ENCODE measurements at places on chromosomes 4 and X. TPM values are rescaled to one million over a fixed set of nuclear protein-coding genes. Genes with fewer than 3 reads are reported as not detected.

ANK2 gene
- total RNA-seq = 117 TPM

PITX2 gene
- 1.0 TPM for total RNA-seq

NAT8L gene
- 0.23 TPM for total RNA-seq

- H3K4me1 ChIP-seq = no peaks in the 10 kb centered on the region
- no peak overlapping the region for H3K27ac ChIP-seq
- H3K4me3 ChIP-seq = no peak overlapping the region
- no peak for DNase-seq
- no peaks in the 10 kb centered on the region for H3K27me3 ChIP-seq
Observed at GRCh38 chr4:151631349-151631748, 129.5 kb downstream of the GATB start.

- H3K27me3 ChIP-seq = no peaks in the 10 kb centered on the region
- no peaks in the 10 kb centered on the region for H3K36me3 ChIP-seq
- no peak overlapping the region for H3K4me3 ChIP-seq
- H3K4me1 ChIP-seq = no peaks in the 10 kb centered on the region
Observed at GRCh38 chr4:76090241-76090691, 15.8 kb downstream of the ART3 start.

- no peak overlapping the region for H3K4me3 ChIP-seq
- H3K27me3 ChIP-seq = no peaks in the 10 kb centered on the region
- no peaks in the 10 kb centered on the region for H3K4me1 ChIP-seq
Observed at GRCh38 chrX:68833855-68834331, 5.1 kb downstream of the EFNB1 start.

GRCh38 chr4:151153585-151153984 is 54.2 kb downstream of the RPS3A start:
- no peaks in the 10 kb centered on the region for H3K4me1 ChIP-seq
- no peak overlapping the region for H3K27ac ChIP-seq
- H3K36me3 ChIP-seq = no peaks in the 10 kb centered on the region

SPANXD gene
- total RNA-seq = not detected

XG gene
- 9.0 TPM for total RNA-seq

DNA sequence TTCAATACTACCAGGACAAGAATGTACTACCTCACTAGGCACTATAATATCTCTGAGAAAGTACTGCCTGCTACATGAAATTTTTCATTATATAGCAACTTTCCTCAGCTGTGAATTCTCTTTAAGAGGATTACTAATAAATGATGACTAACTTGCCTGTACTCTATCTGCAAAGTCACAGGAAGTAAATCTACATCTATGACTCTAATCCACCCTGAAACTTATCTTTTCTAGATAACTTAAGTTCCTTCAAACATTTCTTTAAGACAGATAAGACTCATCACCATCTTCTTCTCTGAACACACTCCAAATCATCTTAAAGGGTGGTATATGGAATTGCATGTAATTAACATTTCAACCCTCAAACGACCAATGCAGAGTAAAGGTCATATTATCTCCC is 28.8 kb downstream of the RPS6KA3 start:
- no peaks in the 10 kb centered on the region for H3K27me3 ChIP-seq
- H3K36me3 ChIP-seq = no peaks in the 10 kb centered on the region
- no peaks in the 10 kb centered on the region for H3K4me1 ChIP-seq
- no peak for DNase-seq

DNA sequence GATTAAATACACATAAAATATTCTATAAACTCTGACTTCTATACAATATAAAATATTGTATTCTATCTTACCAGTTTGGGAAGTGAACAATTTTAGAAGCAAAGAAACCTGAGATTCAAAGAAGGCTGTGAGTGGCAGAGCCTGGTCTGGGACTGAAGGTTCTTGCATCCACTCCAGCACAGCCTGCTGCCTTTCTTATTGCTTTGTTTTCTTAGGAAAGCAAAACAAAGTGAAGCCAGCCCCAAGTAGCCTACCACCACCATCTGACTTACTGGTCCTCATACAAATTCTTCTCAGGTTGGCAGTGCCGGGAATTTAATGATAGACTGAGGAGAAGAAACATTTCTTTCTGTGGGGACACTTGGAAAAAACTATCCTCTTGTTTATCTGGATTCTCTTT is 129.7 kb upstream of the SMAD1 start:
- no peak overlapping the region for H3K4me3 ChIP-seq
- H3K27me3 ChIP-seq = no peaks in the 10 kb centered on the region
- no peaks in the 10 kb centered on the region for H3K4me1 ChIP-seq
- no peaks in the 10 kb centered on the region for H3K36me3 ChIP-seq

- no peaks in the 10 kb centered on the region for H3K36me3 ChIP-seq
- H3K27me3 ChIP-seq = no peaks in the 10 kb centered on the region
- H3K4me3 ChIP-seq = no peak overlapping the region
- DNase-seq = no peak
- no peaks in the 10 kb centered on the region for H3K4me1 ChIP-seq
Observed at GRCh38 chrX:132044953-132045352, 21.9 kb downstream of the STK26 start.

GRCh38 chrX:154372612-154373022 is 1.8 kb downstream of the FLNA start:
- H3K4me3 ChIP-seq = peak overlapping the region; percentile 58
- H3K36me3 ChIP-seq = no peaks in the 10 kb centered on the region
- H3K27ac ChIP-seq = peak overlapping the region; percentile 74
- DNase-seq = no peak
